Fibroblast of skin of back (primary cell): ENCODE measurements at places on chromosomes 2 and 18.
A peak's percentile ranks its signal among the peaks of the same experiment; 100 is the strongest.

GRCh38 chr2:9554921-9555296 lies 721 bp downstream of the ADAM17 start:
- DNase-seq = peak; percentile 80

- no peak for DNase-seq
These were observed 234.2 kb downstream of the ASXL3 start for GRCh38 chr18:33812186-33812585.

DNA sequence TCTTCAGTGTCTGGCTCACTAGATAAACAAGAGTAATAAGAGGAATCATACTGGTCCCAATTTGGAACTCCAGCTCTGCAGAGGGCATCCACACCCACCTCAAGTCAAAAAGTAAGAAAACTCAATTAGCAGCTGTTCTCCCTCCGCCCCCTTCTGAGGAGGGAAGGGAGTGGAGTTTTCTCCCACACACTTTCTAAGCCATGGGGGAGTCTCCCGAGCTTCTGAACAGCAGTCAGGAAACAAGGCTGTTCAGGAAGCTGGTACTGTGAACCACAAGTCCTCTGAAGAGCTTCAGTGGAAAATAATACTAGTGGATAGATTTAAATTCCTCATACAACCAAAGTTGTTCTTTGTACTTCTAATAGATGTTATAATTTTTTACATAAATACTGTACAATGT lies 32.9 kb upstream of the SPTBN1 start:
- DNase-seq = no peak

- peak; percentile 96 for DNase-seq
These were observed 103.5 kb downstream of the SPTBN1 start for GRCh38 chr2:54559593-54560145.

DNA sequence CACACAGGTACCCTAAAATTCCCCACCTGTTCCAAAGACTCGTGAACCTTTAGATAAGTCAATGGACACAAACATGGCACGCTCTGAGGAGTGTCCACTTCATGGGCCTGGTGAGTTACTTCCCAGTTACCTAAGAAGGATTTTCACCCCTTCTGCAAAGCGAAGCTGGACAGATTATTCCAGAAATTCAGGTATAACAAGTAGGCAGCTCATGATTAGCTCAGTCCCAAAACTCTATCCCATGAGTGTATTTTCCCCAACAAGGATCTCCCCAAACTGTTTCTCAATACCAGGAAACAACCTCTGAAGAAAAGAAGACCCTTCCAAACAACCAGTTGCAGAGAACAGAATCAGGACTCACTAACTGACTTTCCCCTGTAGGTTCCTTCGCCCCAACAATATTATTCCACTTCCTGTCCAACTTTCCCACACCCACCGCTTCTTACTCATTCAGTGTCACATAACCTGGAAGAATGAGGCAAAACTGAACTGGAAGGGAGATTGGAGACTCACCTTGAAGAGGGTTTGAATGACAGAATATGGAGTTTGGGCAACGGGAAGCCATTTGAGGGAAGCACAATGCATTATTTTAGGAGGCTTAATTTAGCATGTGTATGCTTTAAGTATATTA lies 120.1 kb downstream of the ANTXR1 start:
- DNase-seq = no peak

DNA sequence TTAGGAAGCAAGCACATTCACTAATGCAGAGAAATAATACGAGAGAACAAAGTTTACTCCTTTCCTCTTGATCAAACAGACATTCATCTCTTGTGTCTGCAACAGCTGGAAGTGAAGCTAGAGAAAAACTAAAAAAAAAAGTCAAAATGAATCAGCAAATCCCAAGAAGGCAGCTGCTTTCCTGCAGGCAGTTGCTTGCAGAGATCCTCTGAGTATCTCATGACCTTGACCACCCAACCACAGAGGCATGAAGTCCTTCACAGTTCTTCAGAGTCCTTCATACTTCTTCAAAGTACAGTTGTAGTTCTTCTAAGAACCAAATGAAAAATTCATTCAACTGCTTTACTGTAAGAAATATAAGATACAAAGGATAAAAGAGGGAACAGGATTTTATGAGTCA lies 97.2 kb upstream of the ACVR1C start:
- DNase-seq = no peak

DNA sequence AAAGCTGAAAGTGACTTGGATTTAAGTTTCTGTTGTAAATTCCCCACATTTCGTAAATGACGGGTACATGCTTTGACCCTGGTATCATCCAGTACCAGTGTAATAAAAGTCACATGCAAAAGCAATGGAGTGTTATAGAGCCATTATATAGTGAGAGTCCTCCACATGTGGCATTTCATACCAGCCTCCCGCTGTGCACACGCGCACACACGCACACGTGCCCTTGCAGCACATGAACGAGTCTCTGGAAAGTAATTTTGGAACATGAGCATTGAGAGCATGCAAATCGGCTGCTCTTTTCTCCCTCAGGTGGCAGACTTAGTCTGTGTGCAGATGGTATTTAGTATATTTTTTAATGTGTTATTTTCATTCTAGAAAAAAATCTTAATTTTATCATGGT lies 198.1 kb downstream of the ZNF407 start:
- peak; percentile 24 for DNase-seq
